ENCODE measurements at places on chromosomes 11 and 22.

GRCh38 chr11:14676068-14676467 is 32.5 kb downstream of the PDE3B start:
- no peak for DNase-seq

DNA sequence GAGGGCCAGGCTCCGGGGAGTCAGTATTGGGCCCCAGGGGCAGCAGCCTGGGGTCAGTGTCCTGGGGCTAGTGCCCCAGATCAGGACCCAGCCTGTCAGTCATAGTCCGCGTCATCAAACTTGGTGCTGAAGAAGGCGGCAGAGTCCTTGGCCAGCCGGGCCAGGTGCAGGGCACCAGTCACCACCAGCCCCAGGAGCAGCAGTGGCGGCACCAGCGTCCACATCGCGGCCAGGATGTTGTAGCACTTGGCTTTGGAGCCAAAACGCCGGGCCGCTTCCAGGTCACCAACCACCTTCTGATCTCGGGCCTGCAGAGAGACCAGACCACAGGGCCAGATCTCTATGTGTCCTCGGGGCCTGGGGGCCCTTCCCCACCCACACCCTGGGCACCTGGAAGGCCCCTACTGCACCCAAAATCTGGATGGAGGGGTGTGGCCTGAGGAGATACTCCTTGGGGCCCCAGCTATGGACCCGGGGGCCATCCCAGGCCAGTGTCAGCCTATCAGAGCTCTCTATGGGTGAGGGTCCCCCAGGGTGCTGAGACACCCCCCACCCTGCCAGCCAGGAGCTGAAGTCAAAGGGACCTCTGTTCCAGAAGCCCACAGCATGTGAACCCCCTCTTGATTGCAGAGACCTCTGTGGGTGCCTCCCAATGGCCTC is 790 bp downstream of the IFITM5 start:
- no peak for DNase-seq

- no peak for DNase-seq
Observed at GRCh38 chr11:17572359-17572690, 25.3 kb downstream of the OTOG start.

DNA sequence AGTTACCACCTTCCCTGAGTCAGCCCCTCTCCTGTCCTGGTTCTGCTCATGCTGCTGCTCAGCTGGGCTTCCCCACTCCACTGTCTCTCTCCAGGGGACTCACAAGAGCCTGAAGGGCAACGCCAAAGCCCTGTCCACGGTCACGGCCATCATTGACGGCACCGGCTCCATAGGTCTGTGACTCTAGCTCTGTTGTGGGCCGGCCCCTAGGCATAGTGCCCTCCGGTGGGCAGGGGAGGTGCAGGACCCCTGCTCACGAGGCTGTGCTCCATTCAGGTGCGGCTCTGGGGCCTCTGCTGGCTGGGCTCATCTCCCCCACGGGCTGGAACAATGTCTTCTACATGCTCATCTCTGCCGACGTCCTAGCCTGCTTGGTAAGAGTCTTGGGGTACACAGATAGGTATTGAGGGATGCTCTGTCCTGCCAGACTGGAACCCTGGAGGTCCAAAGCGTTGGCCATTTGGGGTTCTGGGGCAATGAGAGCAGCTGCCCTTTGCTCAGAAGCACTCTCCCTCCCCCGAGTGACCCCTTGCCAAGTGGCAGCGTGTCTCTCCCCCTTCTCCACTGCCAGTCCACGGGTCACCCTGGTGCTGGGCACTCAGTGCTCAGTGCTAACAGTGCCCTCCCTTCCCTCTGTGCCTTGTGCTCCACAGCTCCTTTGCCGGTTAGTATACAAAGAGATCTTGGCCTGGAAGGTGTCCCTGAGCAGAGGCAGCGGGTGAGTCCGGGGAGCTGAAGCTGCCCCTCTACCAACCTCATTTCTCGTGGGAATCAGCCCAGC is 22.4 kb downstream of the SLC37A2 start:
- DNase-seq = no peak

- DNase-seq = no peak
Observed at GRCh38 chr22:37996079-37996478, 11.7 kb upstream of the SOX10 start.

DNA sequence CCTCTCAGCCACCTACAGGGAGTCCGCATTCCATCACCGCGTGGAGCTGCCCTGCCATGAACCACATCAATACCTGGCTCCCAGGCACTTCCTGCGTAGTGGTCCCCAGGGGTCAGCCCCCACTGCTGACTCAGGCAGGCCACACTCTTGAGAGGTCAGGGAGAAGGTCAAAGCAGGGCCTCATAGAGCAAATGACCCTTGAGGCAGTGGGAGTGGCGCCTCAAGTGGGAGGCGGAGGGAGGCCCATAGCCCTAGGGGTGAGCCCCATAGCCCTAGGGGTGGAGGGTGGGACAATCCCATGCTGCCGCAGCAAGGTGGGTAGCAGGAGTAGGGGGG is 5.0 kb downstream of the PRDX5 start:
- no peak for DNase-seq

- no peak for DNase-seq
Observed at GRCh38 chr11:112795911-112796649, 165.1 kb upstream of the NCAM1 start.

GRCh38 chr11:7893796-7894195 is 37.3 kb downstream of the OR10A6 start:
- no peak for DNase-seq

- no peak for DNase-seq
Observed at GRCh38 chr11:3641701-3642070, at the start of gene ART5. ART5 (minus strand) TSS chr11:3641992; CDS start chr11:3641862, 130 bp downstream.

DNA sequence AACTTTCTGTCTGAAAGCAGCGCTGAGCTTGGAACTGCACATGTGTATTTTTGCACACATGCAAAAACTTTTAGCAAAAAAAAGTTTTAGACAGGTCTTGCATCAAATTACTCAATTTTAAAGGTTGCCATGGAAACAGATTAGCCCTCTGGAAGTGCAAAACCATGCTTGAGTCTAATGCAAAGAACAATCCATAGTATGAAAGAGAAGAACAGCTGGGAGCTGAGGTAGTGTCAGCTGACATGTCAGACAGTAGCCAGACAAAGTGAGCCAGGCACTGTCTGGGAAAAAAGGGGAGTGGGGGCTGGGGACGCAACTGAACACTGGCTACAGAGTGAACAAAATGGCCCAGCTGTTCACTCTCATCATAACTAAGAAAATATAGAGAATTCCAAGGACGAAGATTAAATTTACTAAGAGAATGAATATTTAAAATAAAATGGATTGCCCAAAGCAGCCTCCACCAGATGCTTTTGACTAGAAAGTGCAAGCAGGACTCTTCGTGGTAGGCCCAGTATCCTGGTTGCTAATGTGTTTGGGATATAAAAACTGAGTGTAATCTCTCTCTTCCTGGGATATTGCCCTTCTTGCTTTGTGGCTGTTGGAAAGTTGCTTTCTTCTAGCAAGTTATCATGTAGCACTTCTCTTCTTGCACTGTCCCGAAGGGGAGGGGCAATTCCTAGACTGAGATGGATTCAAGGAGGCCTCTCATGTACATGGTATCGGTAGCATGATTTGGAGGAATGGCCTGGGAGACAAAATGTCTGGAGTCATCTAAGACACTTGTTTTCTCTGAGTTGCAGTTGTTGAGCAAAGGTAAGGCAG is 434.1 kb upstream of the FAT3 start:
- DNase-seq = no peak

DNA sequence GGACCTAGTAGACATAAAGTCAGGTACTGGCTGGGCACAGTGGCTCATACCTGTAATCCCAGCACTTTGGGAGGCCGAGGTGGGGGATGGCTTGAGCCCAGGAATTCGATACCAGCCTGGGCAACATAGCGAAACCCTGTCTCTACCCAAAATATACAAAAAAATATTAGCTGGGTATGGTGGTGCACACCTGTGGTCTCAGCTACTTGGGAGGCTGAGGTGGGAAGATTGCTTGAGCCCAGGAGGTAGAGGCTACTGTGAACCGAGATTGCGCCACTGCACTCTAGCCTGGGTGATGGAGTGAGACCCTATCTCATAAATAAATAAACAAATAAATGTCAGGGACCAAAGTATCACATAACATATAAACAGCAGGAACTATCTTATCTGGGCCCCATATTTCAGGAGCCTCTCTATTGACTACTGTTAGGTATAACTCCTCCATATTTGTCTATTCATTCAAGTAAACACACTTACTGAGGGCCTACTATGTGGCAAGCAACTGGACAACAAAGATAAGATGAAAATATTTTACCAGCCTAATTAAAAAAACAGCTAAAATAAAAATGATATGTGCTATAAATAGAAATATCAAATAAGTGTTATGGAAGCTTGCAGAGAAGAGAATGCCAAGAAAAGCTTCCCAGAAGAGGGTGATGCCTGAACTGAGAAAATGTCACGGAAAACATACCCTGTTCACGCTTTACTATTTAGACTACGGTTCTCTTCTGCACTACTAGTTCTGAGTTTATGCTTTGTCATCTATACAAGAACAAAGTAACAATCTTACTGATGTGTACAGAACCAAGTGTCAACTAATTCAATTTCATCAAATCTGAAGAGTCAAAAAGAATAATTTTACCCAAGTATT is 2.0 kb downstream of the NUP98 start:
- no peak for DNase-seq

- DNase-seq = peak; percentile 32
Observed at GRCh38 chr11:94519478-94520084, 7.3 kb downstream of the C11orf97 start.

GRCh38 chr11:69321877-69322361 is 28.0 kb downstream of the MYEOV start:
- no peak for DNase-seq

GRCh38 chr11:17161515-17161914 is 46.3 kb downstream of the PIK3C2A start:
- no peak for DNase-seq

DNA sequence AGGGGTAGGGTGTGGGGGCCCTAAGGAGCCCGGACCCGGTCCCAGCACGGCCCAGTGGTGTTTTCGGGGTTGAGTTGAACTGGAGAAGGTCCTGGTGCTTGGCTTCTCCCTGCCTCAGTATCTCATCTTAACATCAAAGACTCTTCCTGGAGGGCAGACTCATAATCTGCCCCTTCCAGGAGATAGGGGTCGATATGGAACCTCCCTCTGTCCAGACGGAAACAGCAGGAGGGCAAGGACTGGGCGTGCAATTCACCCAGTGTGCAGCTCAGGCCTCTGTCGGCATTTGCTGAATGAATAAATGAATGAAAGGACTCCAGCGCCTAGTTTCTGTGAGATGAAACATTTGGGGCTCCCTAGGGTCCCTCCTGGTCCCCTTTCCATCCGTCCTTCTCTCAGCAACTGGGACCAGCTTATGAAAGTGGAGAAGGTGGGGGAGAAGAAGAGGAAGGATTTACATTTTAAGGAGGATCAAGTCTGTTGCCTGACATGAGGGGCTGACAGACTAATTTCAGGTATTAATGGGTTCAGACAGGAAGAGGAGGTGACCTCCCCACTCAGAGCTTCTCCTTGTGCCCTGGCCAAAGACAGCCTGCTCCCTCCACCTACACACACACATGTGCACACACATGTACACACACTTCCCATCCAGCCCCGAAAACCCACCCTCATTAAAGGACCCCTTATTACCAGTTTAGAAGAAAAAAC is 1.1 kb upstream of the SHISA8 start:
- DNase-seq = no peak

DNA sequence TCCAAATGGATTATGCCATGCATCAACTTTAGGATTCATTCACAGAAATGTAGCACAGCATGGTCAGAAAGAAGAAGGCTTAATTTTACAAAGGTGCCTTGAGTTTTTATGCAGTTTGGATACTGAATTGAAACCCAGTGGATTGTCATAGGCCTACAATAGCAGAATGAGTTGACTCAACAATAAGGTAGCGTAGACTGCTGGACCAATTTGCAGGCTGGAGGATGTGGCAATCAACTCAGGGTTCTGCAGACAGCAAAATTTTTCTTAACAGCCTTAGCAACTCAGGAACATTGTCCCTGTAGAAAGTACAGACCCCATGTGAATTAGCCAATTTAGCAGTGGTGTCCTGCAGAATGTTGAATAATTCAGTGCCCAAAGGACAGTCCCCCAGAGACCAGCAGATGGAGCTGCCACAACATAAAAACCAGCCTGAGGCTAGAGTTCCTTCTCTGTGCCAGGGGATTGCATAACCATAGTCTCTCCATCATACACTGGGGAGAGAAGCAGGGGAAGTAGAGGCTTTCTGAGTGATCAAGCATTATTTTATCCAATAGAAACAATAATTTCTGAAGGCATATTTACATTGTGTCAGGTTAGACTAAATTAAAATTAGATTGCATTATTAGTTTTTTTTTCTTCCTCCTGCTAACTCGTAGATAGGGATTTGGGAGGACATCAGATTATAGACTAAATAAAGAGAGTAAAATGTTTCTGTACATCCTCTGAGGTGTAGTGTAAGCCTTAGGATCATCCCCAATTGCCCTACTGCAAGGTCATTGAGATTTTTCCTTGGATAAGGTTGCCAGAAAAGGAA is 20.3 kb upstream of the MRPL17 start:
- peak; percentile 41 for DNase-seq

GRCh38 chr22:38345782-38346181 is 28.5 kb upstream of the CSNK1E start:
- DNase-seq = no peak

DNA sequence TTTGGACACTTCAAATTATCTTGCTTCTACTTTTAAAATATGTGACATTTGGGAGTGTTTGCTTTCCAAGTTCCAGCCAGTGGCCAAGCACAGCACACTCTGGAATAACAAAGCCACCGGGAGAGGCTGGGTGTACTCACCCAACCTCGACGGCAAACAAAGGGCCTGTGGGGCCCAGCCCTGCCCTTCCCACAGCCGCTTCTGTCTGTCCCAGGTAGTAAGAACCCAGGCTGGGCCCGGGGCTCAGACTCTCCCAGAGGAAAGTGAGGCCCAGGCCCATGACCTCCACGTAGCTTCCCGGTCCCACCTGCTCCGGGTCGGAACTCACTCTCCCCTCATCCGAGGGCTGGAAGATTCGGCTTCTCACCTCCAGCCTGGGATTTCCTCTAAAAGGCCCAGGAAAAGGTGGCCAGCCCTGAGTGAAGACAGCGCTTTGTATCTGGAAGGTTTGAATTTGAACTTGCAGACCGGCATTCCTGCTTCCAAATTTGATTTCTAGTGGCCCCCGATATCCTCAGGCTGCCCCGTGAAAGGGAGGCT is 93.5 kb downstream of the CELSR1 start:
- DNase-seq = no peak

GRCh38 chr11:1358286-1358685 is 31.4 kb upstream of the BRSK2 start:
- no peak for DNase-seq

GRCh38 chr11:68974421-68975194 is 6.2 kb downstream of the MRGPRD start:
- DNase-seq = no peak

DNA sequence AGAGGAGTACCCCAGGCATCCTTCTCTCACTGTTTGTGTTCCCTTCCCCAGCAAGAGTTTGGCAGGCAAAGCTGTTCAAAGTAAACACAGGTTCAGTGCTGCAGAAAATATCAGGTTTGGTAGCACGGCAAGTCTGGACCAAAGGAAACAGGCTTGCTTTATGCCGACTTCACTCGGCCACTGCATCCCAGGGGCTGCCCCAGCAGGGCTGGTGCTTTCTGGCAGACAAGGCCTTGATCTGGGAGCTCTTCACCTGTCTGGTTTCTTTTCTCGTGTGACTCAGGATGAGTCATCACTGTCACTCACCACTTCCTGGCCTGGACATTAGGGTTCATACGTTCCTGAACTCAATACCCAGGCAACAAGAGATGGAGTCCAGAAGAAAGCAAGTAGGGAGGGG is 52.6 kb upstream of the NAV2 start:
- no peak for DNase-seq
